ENCODE measurements at places on chromosomes 12 and 14.
A peak's percentile ranks its signal among the peaks of the same experiment; 100 is the strongest.

DNA sequence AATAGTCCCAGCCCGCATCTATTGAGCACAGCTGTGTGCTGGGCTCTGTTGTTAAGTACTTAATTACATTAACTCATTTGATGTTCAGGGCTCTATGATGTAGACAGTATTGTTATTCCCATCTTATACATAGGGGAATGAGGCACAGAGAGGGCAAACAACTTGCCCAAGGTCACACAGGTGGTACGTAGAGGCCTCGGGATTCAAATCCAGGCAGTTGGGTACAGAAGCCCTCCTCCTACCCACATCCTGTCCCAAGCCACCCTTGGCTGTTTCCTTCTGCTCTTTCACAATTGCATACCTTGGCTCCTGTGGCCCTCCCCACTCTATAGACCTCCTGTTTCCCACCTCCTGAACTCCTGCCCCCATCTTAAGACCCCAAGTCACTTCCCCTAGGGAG lies 10.0 kb upstream of the GPR68 start:
- DNase-seq: no peak

DNA sequence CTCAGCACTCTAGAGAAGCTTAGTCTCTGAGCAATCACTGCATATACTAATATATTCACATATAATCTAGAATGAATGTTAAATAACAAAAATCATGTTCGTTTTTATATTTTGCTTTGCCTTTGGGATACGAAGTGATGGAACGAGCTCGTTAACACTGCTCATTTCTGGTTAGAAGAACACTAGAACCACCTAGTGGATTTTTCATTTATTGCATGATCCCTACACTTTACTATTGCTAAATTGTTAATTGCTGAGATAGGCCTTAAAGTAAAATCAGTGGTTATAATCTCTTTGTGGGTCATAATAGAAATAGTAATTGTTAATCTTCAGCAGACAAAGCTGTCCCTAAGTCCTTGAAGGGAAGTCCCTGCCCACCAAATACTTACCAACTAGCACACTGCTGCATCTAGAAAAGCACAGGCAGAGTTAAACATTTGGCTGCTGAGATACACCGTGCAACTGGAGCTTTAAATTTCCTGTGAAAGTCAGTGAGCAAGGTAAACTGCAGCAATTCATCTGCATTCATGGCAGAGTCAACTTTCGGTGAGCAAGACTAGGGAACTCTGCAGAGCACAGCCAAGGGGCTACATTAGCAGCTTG lies 353.7 kb downstream of the APAF1 start:
- DNase-seq: peak; percentile 40

GRCh38 chr14:75972801-75973421 lies 8.9 kb downstream of the TGFB3 start:
- DNase-seq: no peak

DNA sequence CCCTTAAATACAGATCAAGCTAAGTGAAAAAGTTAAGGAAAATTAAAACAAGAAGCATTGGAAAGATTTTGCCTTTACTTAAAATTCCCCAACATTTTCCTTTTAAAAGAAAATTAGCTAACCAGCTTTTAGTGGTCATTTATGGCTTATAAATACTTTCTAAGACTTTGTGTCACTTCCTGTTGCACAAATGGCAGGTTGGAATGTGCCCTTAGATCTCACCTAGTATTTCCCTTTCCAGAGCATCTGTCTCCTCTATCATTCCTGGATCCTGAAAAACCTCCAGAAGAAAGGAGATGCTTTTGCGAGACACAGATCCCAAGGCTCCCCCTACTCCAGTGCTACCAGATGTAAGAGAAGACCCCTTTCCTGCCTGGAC lies 58.3 kb downstream of the ARF6 start:
- DNase-seq: no peak

GRCh38 chr14:50311337-50311971 lies 575 bp downstream of the L2HGDH start:
- peak; percentile 19 for DNase-seq

DNA sequence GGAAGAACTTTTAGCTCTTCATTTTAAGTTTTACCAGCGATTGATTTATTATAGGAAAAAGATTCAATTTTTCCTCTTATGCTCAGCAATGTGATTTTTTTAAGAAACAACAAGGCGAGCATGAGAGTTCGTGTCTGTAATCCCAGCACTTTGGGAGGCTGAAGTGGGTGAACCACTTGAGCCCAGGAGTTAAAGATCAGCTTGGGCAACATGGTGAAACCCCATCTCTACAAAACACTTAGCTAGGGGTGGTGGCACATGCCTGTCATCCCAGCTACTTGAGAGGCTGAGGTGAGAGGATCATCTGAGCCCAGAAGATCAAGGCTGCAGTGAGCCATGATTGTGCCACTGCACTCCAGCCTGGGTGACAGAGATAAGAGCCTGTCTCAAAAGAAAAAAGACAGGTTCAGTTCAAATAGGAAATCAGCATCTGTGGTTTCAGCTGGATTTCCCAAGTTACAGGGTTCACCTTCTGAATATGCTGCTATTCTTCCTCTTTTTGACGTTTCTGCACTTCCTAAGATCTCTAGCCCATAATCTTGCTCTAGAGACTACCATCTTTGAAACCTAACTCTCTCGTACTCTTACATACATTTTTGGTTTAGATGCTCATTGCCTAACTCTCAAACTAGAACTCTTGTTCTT lies 274.7 kb downstream of the SEC23A start:
- peak; percentile 2 for DNase-seq

DNA sequence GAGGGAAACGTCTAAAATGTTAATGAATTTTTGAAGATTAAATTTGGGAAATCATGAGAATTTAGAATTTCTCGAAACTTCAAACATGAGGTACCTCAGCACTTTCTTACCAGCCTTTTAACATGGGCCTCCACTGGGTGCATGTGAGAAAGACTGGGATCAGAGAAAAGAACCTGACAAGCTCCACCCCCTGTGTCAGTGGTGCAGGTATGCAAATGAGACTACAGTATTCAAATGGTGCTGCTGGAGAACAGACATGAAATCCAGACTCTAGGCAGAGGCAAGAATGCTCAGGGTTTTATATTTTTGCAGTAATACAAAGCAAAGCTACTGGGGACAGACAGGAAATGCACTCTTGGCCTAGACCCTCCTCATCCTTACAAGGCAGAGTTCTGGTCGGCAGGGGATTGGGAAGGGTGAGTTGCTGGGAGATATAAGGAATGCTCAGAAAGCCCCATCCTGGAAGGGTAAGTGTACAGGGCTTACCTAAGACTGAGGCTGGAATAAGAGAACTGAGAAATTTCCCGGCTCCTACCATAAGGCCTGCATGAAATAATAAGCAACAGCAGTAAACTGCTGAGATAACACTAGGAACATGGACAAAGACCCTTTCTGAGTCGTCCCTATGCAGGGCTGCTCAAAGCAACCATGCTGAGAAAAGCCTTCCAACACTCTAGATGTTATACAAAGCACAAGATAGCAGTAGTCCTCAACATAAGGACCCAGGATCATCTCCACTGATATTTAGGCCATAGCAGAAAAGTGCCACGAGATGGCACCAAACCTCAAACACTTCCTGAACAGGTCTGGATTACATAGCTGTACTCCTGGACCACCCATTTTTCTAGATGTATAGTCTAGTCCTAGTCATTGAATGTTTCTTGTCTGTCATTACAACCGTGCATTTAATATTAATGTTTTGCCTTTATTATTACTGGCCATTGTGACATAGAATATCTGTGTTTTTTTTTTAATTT lies 260.8 kb downstream of the RASSF9 start:
- peak; percentile 51 for DNase-seq

- no peak for DNase-seq
These were observed 329.8 kb upstream of the FOXG1 start for GRCh38 chr14:28436821-28437220.

- no peak for DNase-seq
These were observed 348.5 kb upstream of the MDGA2 start for GRCh38 chr14:48023881-48024280.

- peak; percentile 87 for DNase-seq
These were observed 3.7 kb downstream of the MAX start for GRCh38 chr14:65098586-65098985.

- DNase-seq: no peak
These were observed 20.6 kb downstream of the RASSF8 start for GRCh38 chr12:25979059-25979458.

DNA sequence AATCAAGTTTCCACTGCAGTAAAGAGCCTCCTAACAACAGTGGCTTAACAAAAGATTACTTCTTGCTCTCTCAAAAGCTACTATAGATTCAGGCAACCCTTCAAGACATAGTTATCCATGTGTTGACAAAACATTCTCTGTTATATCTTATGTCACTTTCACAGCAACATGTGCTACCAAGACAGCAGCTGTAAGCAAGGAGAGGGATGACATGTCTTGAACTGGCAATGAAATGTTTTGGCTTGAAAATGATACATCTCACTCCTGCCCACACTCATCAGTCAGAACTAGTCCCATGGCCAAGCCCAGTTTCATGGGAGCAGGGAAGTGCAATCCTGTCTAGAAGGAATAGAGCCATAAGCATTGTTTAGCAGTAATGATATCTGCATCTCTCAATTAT lies 10.7 kb upstream of the GRIN2B start:
- no peak for DNase-seq

DNA sequence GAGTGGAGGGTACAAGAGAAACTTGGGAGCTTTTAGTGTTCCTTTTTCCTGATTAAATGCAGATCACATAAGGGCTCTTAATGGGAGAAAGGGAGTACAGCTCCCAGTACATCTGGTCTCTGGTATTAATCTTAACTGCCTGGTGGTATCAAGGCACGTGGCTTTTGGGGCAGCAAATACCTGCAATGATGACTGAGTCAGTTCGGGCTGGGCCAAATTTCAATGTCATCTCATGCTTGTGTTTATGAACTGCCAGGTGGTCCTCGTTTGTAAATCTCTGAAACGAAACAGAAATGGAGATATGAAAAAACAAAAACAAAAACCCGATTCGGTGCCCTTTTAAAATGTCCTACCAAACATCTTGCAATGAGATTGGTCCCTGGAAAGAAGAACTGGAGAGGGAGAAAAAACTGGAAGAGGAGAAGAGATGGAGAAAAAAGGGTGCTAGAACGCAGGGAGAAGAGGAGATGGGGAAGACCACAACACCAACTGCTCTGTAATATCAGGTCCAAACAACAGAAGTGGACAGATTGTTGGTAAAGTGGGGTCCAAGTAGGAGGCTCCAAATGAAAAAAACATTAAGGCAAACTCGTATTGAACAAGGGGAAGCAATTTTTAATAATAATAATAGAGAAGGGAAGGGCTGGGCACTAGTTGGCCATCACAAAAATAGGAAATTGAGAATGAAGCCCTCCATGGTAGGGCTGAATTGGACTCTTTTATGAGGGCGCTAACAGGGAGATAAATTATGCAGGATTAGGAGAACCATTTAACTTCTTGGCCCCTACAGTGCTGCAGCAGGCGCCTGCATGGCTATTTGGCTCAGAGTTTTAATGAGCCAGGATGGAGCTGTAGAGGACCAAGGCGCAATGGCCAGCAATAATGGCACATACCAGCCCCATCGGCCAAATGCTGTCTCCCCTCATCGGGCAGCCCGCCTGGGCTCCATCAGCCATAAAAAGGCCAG lies 45.4 kb upstream of the NPFF start:
- DNase-seq: no peak

DNA sequence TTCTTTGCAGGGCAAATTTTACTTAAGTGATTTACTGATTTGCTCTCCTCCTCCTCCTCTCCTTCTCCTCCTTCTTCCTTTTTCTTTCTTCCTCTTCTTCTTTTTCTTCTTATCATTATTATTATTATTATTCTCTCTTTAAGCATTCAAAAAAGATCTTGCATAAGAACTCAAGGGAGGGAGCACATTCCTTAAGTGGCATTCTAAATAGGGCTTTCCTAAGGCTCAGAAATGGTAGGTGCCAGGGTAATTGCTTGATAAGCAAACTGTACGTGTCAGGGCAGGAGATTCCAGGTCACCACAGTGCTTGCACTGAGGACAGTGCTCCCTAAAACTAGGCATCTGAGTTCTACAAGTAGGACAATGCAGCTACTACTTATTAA lies 92.4 kb downstream of the SPTSSA start:
- no peak for DNase-seq

- no peak for DNase-seq
These were observed 243.5 kb downstream of the BCL11B start for GRCh38 chr14:99028521-99028920.

GRCh38 chr14:101108579-101109346 lies 205.2 kb upstream of the RTL1 start:
- no peak for DNase-seq

- DNase-seq: peak; percentile 80
These were observed 38.0 kb upstream of the RIN3 start for GRCh38 chr14:92475451-92476187.

GRCh38 chr12:2286461-2287131 lies 233.8 kb downstream of the CACNA1C start:
- no peak for DNase-seq

- no peak for DNase-seq
These were observed 14.7 kb downstream of the P2RX4 start for GRCh38 chr12:121224591-121224990.

DNA sequence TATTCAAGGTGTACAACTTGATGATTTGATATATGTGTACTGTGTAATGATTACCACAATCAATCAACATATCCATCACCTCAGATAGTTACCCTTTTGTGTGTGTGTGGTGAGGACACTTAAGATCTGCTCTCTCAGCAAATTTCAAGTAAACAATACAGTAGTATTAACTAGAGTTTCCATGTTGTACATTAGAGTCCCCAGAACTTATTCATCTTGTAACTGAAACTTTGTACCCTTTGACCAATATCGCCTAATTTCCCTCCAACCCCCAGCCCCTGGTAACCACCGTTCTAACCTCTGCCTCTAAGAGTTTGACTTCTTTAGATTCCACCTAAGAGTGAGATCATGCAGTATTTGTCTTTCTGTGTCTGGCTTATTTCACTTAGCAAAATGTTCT lies 12.1 kb downstream of the ADCK1 start:
- DNase-seq: no peak

DNA sequence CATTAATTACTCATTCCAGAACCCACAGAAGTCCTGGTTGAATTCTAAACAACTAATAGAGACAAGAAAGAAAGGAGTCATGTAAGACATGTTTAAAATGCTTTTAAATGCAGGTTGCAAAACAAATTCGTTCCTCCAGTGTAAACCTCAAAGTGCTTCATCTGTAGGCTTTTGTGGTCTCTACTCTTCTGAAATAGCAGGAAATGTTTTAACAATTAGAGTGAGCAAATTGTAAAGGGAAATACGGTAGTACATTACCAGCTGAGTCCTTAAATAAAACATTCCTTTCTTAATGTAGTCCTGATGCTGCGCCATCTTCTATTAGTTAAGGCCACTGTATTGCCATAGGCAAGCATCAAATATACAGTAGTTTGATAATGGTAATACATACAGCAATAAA lies 1934.2 kb upstream of the SEL1L start:
- no peak for DNase-seq

- DNase-seq: no peak
These were observed 42.8 kb upstream of the CMKLR1 start for GRCh38 chr12:108381787-108382436.
